Panc1 (cell line): ENCODE measurements at places on chromosomes 2 and 18.

DNA sequence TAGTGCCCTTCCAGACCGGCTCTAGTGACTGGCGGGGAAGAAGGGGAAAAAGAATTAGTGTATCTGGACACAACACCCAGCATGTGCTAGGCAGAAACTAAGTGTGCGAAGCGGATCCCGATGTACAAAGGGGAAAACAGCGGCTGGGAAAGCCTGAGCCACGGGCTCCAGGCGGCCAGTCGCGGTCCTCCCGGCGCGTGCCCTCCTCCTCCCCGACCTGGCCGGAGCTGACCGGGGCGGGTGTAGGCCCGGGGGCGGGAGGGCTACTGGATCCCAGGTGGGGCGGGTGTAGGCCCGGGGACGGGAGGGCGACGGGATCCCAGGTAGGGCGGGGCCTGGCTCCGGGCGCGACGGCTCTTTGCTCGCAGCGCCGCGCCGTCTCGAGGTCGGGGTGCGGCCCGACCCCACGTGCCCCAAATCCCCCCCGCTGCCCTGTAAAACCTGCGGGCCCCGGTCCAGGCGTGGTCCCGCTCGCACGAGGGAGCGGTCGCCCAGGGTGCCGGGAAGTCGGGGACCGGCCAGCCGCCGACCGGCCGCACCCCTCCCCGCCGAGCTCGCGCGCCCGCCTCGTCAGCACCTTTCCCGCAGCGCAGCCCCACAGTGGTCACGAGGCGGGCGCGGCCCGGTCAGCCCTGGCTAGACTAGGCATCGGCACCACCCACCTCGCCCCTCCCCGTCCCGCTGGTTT is 48.8 kb downstream of the C2orf42 start:
- no peak for DNase-seq

- DNase-seq: no peak
Measured at GRCh38 chr2:118971245-118972122, 29.5 kb downstream of the MARCO start.

GRCh38 chr2:96608469-96609455 is 29.4 kb downstream of the KANSL3 start:
- DNase-seq: peak; percentile 22

- no peak for DNase-seq
Measured at GRCh38 chr2:81007104-81007503, 702.6 kb upstream of the LRRTM1 start.

DNA sequence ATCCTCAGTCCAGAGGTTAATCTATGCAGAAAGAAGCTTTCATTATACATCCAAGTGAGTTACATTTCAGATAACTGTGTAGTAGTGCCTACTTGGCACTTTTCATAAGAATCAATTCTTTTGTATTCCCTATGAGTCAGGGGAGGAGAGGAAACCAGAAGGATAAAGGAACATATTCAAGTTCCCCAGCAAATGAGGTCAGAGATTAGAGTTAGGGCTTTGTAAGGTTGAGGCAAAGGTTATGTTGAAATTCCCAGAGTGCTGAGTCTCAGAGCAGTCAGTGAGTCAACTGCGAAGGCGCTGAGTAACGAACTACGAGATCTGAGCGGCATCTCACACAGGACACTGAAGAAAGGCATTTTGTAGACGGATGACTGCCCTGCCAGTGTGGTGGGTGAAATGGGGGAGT is 25.1 kb upstream of the ME2 start:
- DNase-seq: peak; percentile 75

DNA sequence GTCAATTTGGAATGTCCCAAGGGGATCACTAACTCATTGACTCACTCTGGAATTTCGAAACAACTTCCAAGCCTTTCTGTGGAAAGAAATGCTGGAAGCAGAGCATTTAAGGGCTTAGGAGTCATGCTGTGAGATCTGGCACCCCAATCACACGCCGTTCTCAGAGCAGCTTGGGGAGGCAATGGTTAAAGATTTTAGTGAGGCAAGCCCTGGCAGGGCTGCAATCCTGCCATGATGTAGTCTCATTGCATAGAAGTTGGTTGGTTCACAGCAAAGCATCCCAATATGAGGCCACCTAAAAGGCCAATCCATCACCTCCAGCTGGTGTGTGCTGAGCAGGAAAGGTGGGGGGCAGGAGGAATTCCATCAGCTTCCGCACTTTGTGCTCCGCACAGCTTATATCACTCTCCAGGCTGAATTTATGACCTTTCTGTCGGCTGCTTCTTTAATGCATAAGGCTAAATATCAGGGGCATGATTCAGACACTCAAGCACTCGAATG is 1043.9 kb upstream of the POU3F3 start:
- DNase-seq: no peak
